ENCODE measurements at places on chromosomes 2 and 18. TPM values are rescaled to one million over a fixed set of nuclear protein-coding genes. Genes with fewer than 3 reads are reported as not detected.

DNA sequence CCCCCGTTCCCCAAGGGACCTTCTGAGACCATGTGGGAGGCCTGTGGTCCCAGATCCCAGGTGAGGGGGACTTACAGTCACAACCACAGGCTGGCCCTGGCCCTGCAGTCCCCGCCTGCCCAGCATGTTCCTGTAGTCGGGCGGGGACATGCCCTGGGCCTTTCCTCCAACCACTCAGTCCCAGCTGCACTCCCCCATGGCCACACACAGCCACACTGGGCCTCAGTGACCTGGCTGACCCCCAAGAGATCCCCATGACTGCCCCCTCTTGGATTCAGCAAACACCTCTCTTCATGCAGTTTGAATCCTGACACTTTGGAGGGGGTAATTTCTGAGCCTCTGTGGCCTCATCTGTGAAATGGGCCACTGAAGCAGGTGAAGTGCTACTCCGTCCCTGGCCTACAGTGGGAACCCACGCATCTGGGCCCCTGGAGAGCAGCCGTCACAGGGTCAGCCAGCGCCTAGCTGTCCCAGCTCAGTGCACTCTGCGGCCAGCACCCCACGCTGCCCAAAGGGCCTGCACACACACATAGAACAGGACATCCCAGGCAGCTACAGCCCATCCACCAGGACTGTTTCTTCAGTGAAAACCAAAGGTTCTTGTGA is 12.7 kb upstream of the ARHGEF4 start:
- no peak for DNase-seq

GRCh38 chr2:197339016-197339415 is 28.4 kb upstream of the ANKRD44 start:
- DNase-seq: no peak

DNA sequence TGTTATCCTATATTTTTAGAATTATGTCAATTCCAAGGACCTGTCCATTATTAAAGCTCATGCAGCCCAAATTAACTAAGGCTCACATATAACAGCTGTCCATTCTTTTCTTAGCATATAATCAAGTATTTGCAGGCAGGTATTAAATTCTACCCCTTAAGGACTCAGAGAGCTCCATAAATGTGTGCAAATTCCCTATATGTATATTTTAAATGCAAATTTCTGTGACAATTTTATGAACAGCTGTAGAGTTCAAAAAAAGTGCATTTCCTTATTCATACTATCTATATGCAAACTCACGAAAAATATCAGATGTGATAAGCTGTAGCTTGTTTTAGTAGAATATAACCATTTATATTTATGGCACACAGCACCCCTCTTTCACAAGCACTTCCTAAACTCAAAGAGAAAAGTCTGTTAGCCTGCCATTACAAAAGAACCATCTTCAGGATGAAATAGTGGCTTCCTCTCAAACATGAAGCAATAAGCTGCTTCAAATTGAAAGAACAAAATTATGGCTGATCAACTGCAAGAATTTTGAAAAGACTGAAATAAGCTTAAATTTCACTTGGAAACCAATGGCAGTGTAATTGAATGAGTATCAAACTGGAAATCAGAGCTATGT is 155.0 kb upstream of the REG3G start:
- DNase-seq: no peak

OSR1 gene
- 17.7 TPM for total RNA-seq

Measured in fibroblast of lung (primary cell).